ENCODE measurements at places on chromosomes 5 and 9. TPM values are rescaled to one million over a fixed set of nuclear protein-coding genes. Genes with fewer than 3 reads are reported as not detected.

Gene SLC34A1
- polyA plus RNA-seq: not detected

Gene SH2D3C
- polyA plus RNA-seq: 1.3 TPM

Gene ARID3C
- not detected for polyA plus RNA-seq

Gene BTNL8
- not detected for polyA plus RNA-seq

Gene NDUFS4
- polyA plus RNA-seq: 502 TPM

Gene CCNI2
- 152 TPM for polyA plus RNA-seq

Gene INSYN2B
- 2.6 TPM for polyA plus RNA-seq

Gene PRDM9
- polyA plus RNA-seq: not detected

Gene TMC1
- polyA plus RNA-seq: 0.87 TPM

Gene LCN2
- not detected for polyA plus RNA-seq

Gene MYORG
- 1.7 TPM for polyA plus RNA-seq

Gene RNF183
- not detected for polyA plus RNA-seq

Gene PCDHGA1
- 0.69 TPM for polyA plus RNA-seq

Gene IL4
- not detected for polyA plus RNA-seq

Gene STING1
- polyA plus RNA-seq: 0.82 TPM

Gene SPINK7
- not detected for polyA plus RNA-seq

Gene PKN3
- not detected for polyA plus RNA-seq

Gene TEX48
- polyA plus RNA-seq: not detected

Gene CRB2
- not detected for polyA plus RNA-seq

Gene NEUROG1
- polyA plus RNA-seq: not detected

Gene EQTN
- polyA plus RNA-seq: 15.1 TPM

Gene LHX2
- polyA plus RNA-seq: not detected

Gene TMEFF1
- polyA plus RNA-seq: not detected

Gene ENTREP1
- polyA plus RNA-seq: 3.5 TPM

Gene PCDHB8
- polyA plus RNA-seq: not detected

Gene DMRT3
- polyA plus RNA-seq: not detected

Gene RMRP
- polyA plus RNA-seq: not detected

Gene ADAMTS12
- not detected for polyA plus RNA-seq

Gene PDCD1LG2
- polyA plus RNA-seq: 0.71 TPM

Gene KIAA0825
- 9.3 TPM for polyA plus RNA-seq

Gene PCDHB7
- polyA plus RNA-seq: 0.78 TPM
